ENCODE measurements at places on chromosomes 3 and 15.

DNA sequence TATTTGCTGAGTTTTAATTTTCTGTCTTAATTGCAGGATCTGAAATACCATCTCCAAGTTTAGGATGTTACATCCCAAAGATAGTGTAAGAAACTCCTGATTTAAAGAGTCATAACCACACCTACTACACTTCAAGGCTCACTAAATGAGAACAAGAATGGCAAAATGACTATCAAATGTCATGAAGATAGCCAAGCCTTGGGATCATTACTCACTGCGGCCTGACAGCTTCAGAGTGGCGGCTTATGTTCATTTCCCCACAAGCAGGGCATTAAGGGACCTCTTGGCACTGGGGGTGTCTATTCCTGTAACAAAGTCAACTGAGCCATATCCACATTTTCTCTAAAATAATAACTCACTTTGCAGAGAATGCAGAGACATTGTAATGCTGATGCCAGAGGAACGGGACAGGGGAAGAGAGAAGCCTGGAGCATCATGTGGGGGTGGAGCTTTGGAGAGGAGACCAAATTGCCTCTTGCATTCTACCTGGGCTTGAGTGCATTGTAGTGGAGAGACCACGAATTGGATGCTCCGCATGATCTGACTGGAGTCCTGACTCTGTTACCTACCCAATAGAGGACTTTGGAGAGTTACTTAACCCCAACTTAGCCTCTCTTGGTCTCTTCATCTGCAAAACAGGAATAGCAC is 219.2 kb downstream of the OPA1 start:
- no peak for DNase-seq

DNA sequence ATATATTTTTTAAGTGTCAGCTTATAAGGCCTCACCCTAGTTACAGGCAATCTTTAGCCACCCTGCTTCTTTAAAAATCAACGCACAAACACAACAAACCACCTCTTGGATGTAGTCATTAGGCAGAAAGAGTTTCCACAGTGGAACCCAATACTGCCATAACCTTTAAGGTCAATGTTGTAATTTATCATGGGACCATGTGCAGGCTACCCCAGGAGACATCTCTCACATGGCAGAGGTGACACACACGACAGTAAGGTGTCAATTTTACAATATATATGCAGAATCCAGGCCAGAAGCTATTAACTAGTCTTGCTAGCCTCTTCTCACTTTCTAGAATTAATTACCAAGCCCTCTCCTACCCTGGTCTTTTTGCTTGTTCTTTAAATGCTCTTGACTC is 336.5 kb downstream of the MAGI1 start:
- no peak for DNase-seq

DNA sequence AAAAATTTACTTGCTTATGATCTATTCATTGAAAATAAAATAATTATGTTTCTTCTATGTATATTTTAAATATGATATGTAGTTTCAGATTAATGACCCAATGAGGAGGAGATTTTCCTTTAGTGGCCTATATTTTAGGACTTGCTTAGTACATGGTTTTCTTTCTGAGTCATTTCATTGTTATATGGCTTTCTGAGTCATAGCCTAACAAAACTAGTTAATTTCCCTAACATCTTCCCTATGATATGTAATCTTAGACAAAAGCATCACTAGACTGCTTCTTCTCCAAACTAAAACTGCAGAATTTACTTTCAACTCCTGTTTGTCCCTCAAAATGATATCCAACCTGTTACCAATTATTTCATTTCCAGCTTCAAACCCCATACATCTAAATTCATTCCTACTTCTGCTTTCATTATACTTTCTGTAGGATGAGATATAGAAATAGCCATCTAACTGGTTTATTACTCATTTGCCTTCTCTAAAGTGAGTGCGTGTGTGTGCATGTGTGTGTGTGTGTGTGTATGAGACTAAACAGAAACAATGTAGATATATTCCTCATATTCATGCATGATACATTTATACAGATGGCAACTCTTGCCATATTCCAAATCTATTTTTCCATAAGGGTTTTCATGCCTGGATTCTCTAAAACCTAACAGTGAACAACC is 915.0 kb upstream of the GBE1 start:
- DNase-seq, result no peak

GRCh38 chr15:85880501-85881190 is 85.9 kb upstream of the KLHL25 start:
- no peak for DNase-seq

GRCh38 chr15:51284871-51285270 is 53.5 kb downstream of the CYP19A1 start:
- no peak for DNase-seq

- no peak for DNase-seq
Measured at GRCh38 chr15:58528188-58528870, 96.5 kb downstream of the LIPC start.

DNA sequence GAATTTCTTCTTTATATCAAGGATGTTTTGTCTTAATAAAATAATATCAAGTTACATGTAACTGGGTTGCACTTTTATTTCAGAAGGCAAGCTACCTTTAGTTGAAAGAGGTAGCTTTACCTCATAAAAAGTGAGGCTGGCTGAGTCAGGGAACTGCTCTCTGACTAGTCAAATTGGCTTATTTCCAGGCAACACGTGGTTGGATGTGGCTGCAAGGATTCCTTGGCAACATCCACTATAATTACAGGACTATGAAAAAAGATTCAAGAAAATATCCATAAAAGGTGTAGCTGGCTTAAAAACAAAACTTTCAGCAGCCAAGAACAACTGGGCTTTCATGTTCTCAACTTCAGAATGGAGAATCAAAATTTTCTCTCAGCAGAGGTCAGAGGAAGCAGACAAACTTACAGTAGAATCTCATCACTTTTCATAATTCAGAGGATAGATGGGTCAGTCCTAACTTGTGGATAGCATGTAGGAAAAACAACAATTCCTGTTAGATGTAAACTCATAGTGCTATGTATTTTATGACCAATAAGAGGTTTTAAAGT is 779.1 kb downstream of the MECOM start:
- DNase-seq, result no peak

GRCh38 chr3:73586190-73586589 is 38.6 kb downstream of the PDZRN3 start:
- DNase-seq, result no peak

DNA sequence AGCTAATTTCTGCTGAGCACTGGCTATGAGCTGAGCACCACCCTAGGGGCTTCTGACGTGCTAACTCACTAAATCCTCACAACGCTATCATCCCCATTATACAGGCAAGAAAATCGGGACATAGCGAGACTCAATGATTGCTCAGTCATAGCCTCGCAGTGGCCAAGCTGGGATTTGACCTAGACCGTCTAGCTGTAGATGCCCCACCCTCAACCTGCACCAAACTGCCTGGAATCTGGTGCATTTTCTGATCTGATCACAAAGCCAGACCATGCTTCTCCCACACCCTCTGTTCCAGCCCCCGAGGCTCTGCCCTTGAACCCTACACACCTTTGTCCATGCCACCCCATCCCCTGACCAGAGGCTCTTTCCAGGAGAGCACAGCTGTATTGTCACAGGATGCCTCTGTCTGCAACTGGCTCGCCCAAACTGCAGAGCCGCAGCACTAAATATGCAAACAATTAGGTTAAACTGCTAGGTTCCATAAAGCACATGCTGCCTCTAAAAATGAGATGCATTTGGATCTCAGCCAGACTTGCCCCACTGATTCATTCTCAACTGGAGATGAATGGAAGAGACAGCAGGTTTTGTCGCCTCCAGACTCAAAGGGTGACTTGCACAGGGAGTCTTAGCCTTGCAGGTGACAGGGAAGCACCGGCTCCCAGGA is 95.2 kb downstream of the NUP210 start:
- no peak for DNase-seq

- DNase-seq, result no peak
Measured at GRCh38 chr3:111284503-111285183, 213.0 kb downstream of the NECTIN3 start.

GRCh38 chr3:16320711-16321110 is 55.7 kb downstream of the OXNAD1 start:
- DNase-seq, result no peak

Measured in cerebellum (tissue), 4 donors.